Activated CD8-positive, alpha-beta memory T cell treated with anti-CD3 and anti-CD28 coated beads for 48 hours (primary cell): ENCODE measurements at places on chromosomes 3 and 15.

DNA sequence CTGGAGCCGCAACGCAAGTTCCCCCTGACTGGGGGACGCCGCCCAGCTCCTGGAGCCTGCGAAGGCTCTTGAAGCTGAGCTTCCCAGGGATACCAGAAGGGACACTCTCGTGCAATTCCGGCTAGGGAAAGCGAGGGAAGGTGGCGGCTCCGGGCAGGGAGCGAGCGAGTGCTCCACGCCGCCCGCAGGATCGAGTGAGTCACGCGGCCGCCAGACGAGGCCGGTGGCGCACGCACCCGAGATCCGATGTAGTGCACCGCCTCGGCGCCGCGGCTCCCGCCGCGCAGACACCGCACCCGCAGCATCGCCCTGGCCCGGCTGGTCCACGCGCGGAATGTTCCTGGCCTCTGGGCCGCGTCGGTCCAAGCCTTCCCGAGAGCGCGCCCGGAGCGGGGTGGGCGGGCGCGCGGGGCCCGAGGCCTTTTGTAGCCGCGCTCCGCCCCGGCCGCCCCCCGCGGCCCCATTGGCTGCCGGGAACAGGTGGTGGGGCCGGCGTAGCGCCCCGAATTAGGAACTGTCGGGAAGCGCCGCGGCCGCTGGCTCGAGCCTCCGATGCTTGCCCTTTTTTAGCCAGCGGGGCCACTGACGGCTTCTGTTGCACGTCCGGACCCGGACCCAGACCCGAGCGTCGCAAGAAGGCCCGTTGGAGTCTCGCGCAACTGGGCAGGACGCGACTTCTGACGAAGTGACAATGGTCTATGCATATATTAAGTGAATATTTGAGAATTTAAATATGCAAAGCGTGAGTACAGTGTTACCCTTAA lies at the start of gene GATM:
Gene GATM (minus strand): TSS at position 396 of the 764 bp plus-strand sequence. CDS start 91 bp downstream, at position 305.
- DNase-seq: peak; percentile 15

DNA sequence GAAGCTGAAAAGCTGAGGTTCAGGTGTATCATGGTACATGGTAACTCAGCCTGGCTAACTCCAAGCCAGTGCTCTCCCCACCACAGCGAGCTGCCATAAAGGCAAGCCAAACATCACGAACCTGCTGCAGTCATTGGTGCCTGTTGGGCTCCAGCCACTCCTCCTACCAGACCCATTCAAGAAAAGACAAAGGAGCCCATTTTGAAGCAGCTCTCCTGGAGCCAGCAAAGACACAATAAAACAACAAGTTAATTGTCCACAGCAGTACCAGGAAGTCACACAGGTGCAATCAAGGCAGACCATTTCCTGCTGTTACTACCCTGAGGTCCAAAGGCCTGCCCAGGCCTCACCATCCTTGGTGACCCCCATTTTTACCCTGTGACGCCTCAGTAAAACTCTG lies 77.6 kb downstream of the DAPK2 start:
- no peak for DNase-seq

GRCh38 chr3:196238612-196239560 lies 22.6 kb downstream of the SLC51A start:
- no peak for DNase-seq

DNA sequence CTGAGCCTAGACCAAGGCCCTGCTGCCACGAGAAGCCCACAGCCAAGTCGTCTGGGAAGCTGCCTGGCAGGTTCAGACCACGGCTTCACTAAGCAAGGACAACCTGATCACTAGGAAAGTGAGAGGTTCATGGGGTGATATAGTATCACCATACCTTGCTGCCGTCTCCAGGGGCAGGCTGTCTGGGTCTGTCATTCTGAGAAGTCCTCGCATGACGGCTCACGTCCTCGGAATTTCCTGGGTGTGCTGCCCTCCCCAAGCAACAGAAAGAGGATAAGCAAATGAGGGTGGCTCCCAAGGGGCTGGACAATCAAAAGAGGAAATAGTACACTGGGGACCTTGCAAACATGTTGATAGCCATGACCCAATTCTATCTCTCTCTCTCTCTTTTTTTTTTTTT lies 207.4 kb upstream of the IGF1R start:
- no peak for DNase-seq

DNA sequence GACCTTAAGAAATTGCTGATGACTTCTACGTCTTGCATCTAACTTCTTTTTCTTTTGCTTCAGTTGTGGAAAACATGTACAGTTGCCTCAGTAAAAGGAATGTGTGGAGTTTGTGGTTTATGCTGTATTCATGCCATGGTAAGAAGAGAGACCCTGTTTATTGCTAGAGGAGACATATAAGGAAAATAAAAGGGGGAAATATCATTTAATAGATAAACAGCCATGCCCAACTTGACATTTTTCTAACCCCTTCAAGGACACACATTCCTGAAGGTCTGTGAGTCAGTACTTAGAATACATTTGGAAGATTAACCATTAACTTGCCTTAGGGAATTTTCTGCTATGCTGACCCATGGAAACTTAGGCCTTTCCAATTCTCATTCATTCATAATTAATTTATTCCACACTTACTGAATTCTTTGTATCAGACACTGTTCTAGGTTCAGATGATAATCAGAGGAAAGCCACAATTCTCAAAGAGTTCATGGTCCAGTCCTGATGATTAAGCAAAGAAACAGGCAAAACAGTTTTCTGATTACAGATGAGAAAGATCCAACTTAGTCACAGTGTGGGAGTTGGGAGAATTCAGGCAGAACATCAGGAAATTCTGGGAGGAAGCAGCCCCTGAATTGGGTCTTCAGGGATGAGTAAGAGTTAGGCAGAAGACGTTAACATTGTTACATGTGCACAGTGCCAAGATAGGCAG lies 329.8 kb upstream of the RASGRP1 start:
- DNase-seq: no peak

DNA sequence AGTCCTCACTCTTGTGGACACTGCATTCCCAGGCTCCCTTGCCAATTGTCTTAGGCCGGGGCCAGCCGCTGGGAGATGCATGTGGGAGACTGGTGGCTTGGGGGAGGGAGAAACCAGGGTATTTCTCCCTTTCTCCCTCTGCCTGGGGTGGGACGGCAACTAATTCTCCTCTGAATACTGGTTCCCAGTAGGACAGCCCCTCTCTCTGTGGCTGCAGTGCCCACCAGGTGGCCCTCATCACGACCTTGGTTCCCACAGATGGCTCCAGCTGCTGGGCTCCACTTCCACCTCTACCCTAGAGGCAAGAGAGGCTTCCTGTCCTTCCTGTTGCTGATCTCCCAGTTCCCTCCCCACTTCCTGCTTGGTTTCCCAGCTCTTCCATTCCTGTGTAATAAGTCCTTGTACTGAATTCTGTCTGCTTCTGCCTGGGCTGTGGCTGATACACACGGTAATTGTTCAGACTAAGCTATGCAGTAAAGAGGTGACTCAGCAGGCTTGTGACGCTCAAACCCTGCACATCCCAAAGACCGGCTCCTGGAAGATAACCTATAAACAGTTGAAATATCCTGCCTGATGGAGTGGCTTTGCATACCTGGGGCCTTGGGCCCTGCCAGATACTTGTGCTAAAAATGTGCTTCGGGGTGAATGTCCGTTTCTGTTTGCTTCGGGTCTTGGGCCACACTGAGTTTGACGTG lies 20.4 kb upstream of the COPG1 start:
- DNase-seq: no peak

DNA sequence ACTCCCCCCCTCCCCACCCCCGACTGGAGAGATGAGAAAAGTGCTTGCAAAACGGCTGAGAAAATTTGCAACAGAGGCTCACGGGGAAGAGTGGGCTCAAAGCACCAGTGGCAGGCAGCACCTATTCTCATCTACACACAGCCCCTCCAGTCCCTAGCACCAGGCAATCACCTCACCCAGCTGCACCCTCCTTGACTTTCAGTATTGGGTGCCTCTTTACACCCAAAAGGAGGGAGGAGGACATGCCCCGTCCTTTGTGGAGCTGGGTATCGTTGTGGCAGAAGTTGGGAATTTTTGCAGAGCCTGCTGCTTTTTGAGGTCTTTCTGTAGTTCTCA lies 182.8 kb upstream of the TOPAZ1 start:
- no peak for DNase-seq

DNA sequence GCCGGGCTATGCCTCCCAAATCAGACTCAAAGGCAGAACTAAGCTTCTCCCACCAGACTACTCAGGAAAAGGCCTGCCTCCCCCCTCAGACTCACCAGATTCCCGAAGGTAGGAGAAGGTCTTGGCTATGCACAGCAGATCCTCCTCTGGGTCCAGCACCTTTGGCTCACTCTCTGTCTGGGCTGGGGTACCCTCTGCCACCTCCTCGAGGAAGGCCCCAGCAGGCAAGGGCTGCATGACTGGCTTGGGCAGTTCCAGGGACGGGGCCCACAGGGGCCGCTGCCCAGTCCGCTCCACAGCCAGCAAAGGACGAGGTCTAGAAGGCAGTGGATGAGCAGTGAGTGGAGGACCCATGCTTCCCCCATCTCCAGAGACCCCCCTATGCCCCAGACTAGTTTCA lies 3.3 kb downstream of the CISH start:
- no peak for DNase-seq

DNA sequence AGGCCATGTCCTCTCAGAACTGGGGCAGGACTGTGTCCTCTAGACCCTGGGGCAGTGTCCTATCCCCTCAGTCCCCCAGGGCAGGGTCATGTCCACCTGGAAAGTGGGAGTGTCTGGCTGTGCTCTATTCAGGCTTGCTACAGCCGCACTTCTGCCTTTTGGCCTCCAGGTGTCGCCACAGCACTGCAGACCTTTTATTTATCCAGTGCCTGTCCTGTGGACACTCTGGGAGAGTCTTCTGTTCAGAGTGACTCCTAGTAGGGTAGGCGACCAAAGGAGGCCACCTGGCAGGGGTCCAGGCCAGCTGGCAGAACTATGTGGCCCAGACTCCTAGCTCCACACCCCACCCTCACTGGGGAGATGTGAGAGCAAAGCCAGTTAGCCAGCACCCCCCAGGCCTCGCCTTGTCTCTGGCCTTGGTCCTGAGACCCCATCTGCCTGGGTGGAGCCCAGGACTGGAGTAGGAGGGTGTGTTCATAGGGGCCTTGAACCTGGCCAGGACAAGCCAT lies 3.9 kb downstream of the TMIE start:
- DNase-seq: no peak

GRCh38 chr15:62545467-62546227 lies 380.6 kb upstream of the C2CD4B start:
- no peak for DNase-seq

DNA sequence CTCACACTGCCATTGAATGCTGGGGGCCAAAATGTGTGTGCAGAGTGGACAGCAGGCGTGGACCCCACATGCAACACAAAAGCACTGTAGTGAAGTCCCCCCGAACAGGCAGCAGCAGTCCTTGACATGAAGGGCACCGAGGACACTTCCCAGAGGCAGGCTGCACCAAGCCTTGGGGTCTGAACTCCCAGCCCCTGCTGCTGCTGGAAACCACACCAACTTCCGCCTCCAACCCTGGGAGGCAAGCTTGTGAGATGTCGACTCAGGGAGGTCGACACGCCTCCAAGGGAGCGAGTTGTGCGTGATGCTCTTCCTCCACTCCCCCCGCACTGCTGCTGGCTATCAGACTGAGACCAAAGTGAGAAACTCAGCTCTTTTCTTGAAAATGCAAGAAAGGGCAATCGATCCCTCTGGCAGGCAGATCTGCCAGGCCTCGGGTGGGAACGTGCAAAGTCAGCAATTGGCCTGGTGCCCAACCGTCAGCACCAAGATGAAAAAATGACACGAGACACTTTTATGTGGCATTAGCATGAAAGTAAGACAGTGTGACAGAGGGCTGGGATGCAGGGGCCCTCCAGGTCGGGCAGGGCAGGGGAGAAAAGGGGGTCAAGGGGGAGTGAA lies 43.6 kb downstream of the WHAMM start:
- DNase-seq: no peak

- DNase-seq: no peak
Measured at GRCh38 chr3:5504135-5504534, 316.6 kb downstream of the EDEM1 start.

GRCh38 chr3:31832551-31832950 lies 148.5 kb downstream of the OSBPL10 start:
- DNase-seq: no peak

DNA sequence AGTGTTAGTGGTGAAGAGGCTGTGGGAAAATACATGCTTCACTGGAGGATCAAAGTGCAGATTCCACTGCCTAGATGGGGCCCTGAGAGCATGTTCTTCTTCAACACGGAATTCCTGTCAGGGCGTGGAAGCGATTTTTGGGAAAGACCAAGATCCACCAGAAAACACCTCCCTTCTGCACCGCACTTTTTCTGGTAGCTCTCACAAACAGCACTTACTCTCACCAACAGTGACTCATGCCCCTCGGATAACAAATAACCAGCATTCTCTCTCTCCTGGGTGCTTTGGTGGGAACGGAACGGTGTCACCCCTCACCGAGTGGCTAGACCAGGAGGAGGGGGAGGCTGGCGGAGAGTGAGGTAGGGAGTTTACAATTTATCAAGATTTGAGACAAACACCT lies 40.1 kb downstream of the ADAMTSL3 start:
- no peak for DNase-seq

DNA sequence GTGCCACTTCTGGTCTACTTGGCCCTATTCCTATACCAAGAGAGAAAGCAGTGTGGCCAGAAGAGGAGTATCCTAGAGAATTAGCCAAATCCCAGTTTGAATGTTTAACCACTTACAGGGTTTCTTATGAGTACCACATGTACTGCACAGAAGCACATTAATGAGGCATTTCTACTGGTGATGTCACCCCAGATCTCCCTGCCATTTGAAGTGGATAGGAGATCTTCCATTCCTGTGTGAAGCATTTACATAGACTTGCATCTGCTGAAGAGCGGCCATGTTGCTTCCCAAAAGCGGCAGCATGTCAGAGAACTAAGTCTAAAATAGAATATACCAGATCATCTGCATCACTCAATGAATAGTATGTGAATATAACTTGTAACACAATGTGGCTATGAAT lies 108.4 kb upstream of the TUSC7 start:
- DNase-seq: no peak

- no peak for DNase-seq
Measured at GRCh38 chr15:85531083-85531482, 150.7 kb downstream of the AKAP13 start.

GRCh38 chr15:76787273-76787672 lies 117.9 kb downstream of the SCAPER start:
- no peak for DNase-seq

DNA sequence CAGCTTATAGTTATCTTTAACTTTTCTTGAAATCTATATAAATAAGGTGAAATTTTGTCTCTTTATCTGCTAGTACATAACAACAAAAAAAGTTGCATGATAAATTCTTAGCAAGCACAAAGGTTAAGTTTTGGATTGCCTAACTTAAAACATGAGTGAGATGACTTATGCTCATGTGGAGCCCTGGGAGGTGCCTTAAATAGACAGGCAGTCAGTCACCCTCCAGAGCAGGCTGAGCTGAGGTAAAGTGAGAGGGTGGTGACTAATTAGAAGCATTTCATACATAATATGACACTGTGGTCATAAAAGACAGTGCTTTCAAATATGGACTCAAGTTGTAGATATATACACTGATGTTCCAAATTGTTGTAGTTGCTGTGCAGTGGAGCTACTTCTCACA lies 14.6 kb upstream of the MME start:
- DNase-seq: no peak

- DNase-seq: no peak
Measured at GRCh38 chr3:104514776-104515175, 851.9 kb upstream of the ALCAM start.
